ENCODE measurements at places on chromosomes 1 and 21.

DNA sequence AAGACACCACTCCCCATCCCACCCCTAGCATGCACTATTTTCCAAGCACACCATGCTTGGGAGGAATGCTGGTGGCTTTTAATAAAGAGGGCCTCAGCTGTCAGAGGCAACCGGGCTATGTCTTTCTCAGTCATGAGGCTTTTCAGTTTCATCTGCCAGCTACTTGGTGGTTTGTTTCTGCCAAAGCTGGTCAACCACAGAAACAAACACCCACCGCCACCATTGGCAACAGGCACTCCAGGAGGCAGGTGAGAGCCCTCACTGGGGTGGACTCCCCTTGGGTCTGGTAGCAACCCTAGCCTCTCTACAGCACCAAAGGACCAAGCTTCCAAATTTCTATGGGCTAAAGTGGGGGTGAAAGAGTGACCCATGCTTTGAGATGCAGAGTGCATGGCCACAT lies 54.3 kb upstream of the CD1D start:
- H3K4me3 ChIP-seq: no peak overlapping the region
- no peak overlapping the region for H3K27ac ChIP-seq
- no peaks in the 10 kb centered on the region for H3K36me3 ChIP-seq
- no peaks in the 10 kb centered on the region for H3K4me1 ChIP-seq
- no peaks in the 10 kb centered on the region for H3K27me3 ChIP-seq

DNA sequence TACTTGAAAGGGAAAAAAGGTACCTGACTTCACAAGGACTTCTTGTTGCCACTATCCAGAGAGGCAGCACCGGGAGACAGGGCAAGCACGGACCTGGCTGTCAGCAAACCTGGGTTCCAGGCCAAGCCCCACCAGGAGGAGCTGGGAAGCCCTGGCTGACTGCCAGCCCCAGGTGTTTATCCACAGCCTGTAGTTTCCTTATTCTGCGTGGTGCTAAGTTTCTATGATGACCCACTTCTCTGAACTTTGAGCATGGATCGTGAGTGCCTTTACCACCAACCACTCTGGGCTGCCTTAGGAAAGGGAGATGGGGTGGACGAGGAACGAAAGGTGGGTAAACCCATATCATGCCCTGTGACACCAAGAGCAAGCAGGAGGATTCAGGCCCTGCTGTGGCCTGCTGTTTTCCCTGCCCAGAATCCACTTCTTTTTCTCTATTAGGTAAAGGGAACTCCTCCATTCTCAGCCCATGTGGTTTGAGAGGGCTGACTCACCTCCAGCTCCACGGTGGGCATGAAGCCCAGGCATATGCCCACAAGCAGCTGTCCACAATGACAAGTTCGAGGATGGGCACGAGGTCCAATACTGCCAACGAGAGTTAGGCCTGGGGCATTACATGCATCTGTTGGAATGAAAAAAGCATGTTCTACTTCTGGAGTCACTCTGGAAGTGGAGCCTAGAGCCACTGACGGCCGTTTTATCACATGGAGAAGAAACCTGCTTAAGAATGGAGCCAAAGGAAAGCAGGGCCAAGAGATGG lies 20.3 kb downstream of the TSPAN2 start:
- no peaks in the 10 kb centered on the region for H3K36me3 ChIP-seq
- H3K4me3 ChIP-seq: no peak overlapping the region
- H3K27ac ChIP-seq: no peak overlapping the region
- no peaks in the 10 kb centered on the region for H3K27me3 ChIP-seq
- no peak for DNase-seq
- H3K4me1 ChIP-seq: no peaks in the 10 kb centered on the region

- no peak for DNase-seq
- H3K4me1 ChIP-seq: no peaks in the 10 kb centered on the region
These were observed 12.2 kb downstream of the DSTYK start for GRCh38 chr1:205199090-205199930.

- H3K27ac ChIP-seq: no peak overlapping the region
- no peak for DNase-seq
- no peak overlapping the region for H3K4me3 ChIP-seq
- H3K4me1 ChIP-seq: peaks cover 2% of the 10 kb centered on the region
- H3K27me3 ChIP-seq: no peaks in the 10 kb centered on the region
These were observed 15.6 kb upstream of the TACSTD2 start for GRCh38 chr1:58592522-58593134.

- H3K36me3 ChIP-seq: no peaks in the 10 kb centered on the region
- no peak overlapping the region for H3K27ac ChIP-seq
- no peak overlapping the region for H3K4me3 ChIP-seq
- no peaks in the 10 kb centered on the region for H3K4me1 ChIP-seq
These were observed 102.8 kb upstream of the GREM2 start for GRCh38 chr1:240714568-240715292.

GRCh38 chr1:118931876-118932275 lies 56.3 kb downstream of the TBX15 start:
- peaks cover 3% of the 10 kb centered on the region for H3K4me1 ChIP-seq
- no peaks in the 10 kb centered on the region for H3K36me3 ChIP-seq
- DNase-seq: no peak
- H3K27ac ChIP-seq: no peak overlapping the region
- H3K4me3 ChIP-seq: no peak overlapping the region

GRCh38 chr1:31439276-31439675 lies 26.3 kb downstream of the SERINC2 start:
- H3K36me3 ChIP-seq: peaks cover 4% of the 10 kb centered on the region
- no peak for DNase-seq
- H3K4me3 ChIP-seq: no peak overlapping the region
- H3K27ac ChIP-seq: no peak overlapping the region

GRCh38 chr1:211632808-211633523 lies 42.5 kb downstream of the NEK2 start:
- H3K27ac ChIP-seq: no peak overlapping the region
- no peak overlapping the region for H3K4me3 ChIP-seq
- no peak for DNase-seq
- H3K4me1 ChIP-seq: no peaks in the 10 kb centered on the region

- no peaks in the 10 kb centered on the region for H3K4me1 ChIP-seq
- H3K27ac ChIP-seq: no peak overlapping the region
- DNase-seq: peak; percentile 44
- no peaks in the 10 kb centered on the region for H3K36me3 ChIP-seq
- H3K27me3 ChIP-seq: peaks cover 5% of the 10 kb centered on the region
These were observed 23.1 kb downstream of the DYRK3 start for GRCh38 chr1:206658264-206658980.

GRCh38 chr1:94553323-94553730 lies 11.8 kb upstream of the F3 start:
- DNase-seq: no peak
- H3K27ac ChIP-seq: peak overlapping the region; percentile 74
- H3K4me3 ChIP-seq: no peak overlapping the region
- no peaks in the 10 kb centered on the region for H3K36me3 ChIP-seq
- no peaks in the 10 kb centered on the region for H3K27me3 ChIP-seq

DNA sequence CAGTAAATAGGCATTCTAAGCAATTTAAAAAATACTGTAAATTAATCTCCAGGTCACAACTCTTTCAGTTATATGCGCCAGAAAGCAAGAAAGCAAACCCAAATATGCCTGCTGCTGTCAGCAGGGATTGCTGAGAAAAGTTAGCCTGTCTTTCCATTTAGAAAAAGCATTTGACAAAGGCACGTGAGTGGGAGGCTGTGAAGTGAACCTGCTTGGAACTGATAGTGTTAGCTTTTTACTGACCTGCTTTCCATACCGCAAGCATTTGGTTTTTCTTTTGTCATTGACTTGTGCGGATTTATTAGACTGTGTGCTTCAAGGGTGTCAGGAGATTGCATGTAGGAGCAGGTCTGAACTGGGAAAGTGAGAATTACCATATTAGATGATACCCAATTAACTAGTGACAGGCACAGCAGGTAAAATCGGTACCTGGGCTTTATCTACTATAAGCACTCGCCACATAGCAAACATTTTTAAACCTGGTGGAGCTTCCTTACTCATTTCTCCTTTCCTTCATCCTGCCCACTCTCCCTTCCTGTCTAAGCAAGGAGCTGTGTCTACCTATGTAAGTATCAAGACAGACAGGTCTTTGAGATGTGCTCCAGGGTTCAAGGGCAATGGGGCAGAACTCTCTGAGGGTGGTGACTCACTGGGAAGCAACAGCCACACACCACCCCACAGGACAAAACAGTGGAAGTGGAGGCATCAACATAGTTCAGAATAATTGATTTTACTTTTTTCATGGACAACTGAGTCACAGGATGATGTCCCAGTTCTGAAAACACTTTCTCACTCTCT lies 323.9 kb downstream of the DISC1 start:
- no peaks in the 10 kb centered on the region for H3K27me3 ChIP-seq
- no peak overlapping the region for H3K4me3 ChIP-seq
- no peak overlapping the region for H3K27ac ChIP-seq
- H3K36me3 ChIP-seq: no peaks in the 10 kb centered on the region
- DNase-seq: no peak
- H3K4me1 ChIP-seq: no peaks in the 10 kb centered on the region
